Activated CD4-positive, alpha-beta memory T cell treated with anti-CD3 and anti-CD28 coated beads, Interleukin-2, amount 10 ng/mL, durations not matched to agents 7 days and 5 days (primary cell): ENCODE measurements at places on chromosomes 6 and 20. TPM values are rescaled to one million over a fixed set of nuclear protein-coding genes. Genes with fewer than 3 reads are reported as not detected.

GRCh38 chr6:1191141-1191630, 120.7 kb upstream of the FOXQ1 start:
- H3K36me3 ChIP-seq: no peaks in the 10 kb centered on the region
- H3K4me1 ChIP-seq: no peaks in the 10 kb centered on the region
- H3K27ac ChIP-seq: no peak overlapping the region
- no peak for DNase-seq
- no peak overlapping the region for H3K4me3 ChIP-seq

DNA sequence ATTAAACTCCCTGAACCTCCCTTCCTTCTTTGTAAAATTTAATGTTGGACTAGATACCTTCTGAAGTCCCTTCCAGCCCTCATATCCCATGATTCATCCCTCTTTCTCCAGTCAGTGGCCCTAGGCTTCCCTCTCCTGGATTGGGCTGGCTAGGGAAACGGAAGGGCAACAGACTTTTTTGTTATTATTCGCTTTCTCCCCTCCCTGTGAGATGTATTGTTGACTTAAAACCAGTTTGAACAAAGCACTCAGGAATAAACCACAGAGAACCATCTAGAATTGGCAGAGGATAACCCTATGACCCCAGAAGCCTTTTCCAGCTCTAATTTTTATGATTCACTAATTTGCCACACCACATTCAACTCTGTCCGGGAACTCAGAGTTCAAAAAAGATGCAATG, 239.7 kb upstream of the SUPT3H start:
- no peak for DNase-seq
- peaks cover 27% of the 10 kb centered on the region for H3K4me1 ChIP-seq
- peaks cover under 1% of the 10 kb centered on the region for H3K36me3 ChIP-seq
- H3K4me3 ChIP-seq: no peak overlapping the region

The RSPH9 gene
- not detected for total RNA-seq

The CALHM5 gene
- total RNA-seq: not detected
